Astrocyte (in vitro differentiated cells and primary cell): ENCODE measurements at places on chromosomes 1 and 21.

DNA sequence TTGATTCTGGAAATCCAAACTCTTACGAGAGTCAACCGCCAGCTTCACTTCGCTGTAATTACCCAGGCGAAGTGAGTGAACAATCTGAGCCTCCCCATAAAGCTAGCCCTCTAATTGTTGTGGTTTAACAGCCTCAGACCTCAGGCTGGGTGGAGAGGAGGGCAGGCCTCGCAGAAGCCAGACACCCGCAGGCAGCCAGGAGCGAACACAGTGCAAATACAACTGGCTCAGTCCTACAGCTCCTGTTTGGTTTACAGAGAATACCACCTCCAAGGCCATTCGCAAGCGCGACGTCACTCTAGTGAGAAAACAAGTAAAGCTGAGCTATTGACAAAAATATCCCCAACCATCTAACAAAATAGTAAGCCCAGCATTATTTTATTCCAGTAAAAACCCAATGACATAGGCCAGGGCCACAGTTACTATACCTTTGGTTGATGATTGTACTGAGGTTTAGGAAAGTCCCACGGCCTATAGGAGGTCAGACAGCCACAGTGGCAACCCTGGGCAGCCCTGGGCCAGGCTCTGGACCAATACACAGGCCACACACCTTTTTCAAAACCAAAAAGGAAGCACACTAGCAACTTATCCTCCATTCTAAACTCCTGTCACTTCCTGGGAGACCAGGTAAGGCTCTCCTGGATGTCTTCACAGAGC lies 163.3 kb downstream of the ETS2 start:
- DNase-seq: no peak

DNA sequence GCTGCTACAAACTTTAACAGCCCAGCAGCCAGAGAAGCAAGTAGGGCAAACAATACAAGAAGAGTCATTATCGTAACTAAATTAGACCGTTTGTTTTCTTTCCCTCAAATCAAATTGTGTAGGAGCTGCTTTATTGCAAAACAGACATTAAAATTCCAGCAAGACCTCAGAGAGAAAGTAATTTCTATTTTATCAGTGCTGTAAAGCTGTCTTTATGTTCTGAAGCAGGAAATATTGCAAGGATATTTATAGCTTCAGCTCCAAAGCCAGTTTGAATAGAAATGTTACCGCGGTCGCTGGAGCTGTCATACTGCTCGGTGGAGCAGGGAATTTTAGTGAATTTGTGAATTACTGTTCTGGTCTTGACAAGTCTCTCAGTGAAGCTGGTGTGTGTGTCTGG lies 503.8 kb upstream of the PLXNA2 start:
- no peak for DNase-seq

- DNase-seq: no peak
Measured at GRCh38 chr1:228182296-228183030, 16.9 kb downstream of the IBA57 start.

DNA sequence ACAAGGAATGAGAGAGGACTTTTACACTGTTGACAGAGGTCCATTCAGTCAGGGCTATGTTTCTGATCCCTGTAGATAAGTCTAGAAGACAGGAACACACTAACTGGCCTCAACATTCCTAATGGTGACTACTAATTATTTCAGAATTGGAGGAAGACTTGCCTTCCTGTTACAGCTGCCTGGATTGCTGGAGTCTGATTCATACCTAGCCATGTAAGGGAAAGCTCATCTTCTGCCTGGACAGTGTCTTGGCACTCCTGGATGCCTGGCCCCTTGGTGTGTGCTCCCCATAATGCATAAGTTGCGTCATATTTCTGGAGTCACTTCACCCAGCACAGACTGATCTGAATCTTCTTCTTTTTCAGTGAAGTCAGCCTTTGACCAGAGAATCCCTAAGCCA lies 326.0 kb upstream of the RUNX1 start:
- peak; percentile 85 for DNase-seq

DNA sequence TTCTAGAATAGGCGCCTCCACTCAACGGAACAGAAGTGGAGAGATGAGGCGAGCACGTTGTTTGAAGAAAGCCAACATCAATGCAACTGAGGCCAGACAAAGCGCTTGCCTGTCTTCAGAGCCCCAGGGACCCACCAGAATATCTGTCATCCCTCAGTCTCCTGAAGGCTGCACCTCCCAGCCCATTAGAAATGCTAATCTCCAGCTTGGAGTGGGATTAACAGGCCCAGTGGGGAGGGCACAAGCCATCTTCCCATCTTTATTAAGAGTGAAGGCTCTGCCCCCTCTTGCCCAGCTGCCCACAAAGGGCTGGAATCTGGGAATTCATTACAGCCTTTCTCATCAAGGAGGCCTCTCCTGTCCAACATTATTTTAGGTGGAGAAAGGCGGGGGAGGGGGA lies 16.8 kb upstream of the CNTN2 start:
- no peak for DNase-seq

DNA sequence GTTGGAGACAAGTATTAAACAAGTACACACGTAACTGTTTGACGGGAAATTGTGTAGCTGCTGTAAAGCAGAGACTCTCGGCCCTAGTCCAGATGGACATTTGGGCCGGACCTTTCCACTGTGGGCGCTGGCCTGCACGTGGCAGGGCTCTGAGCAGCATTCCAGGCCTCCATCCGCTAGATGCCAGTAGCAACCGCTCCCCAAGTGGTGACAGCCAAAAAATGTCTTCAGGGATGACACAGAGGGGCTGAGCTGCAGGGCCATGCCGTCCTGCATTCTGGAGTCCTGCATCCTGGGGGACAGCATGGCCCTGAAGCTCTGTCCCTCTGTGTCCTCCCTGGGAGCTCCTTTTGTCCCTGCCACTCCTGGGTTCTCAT lies 24.8 kb downstream of the A3GALT2 start:
- DNase-seq: no peak

DNA sequence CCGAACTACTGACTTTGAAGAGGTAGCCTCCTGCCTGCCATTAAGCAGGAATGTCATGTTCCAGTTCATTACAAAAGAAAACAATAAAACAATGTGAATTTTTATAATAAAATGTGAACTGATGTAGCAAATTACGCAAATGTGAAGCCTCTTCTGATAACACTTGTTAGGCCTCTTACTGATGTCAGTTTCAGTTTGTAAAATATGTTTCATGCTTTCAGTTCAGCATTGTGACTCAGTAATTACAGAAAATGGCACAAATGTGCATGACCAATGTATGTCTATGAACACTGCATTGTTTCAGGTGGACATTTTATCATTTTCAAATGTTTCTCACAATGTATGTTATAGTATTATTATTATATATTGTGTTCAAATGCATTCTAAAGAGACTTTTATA lies 159.8 kb upstream of the SGIP1 start:
- DNase-seq: no peak

DNA sequence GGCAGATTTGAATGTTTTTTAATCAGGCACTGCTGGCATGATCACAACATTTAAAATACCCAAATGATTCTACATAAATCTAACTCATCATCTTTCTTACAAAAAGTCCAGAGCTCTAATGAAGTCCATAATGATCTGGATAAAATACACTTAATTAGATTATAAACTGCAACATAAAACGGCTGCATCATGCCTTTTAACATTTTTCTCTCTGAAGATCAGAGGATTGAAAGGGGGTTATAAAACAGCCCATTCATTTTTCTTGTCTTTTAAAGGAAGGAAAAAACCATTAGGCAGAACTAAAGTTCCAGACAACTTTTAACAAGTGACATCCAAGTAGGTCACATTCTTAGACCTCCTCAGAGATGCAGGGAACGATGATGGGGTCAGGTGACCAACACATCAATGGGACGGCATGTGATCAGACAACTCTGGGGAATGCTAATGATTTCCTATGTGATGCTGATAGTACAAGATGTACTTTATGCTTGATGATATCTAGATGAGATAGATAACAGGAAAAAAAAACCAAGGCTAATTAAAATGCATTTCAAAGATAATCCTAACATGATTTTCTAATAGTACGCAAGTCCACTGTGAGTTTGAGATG lies 455.1 kb downstream of the SMYD3 start:
- DNase-seq: no peak

DNA sequence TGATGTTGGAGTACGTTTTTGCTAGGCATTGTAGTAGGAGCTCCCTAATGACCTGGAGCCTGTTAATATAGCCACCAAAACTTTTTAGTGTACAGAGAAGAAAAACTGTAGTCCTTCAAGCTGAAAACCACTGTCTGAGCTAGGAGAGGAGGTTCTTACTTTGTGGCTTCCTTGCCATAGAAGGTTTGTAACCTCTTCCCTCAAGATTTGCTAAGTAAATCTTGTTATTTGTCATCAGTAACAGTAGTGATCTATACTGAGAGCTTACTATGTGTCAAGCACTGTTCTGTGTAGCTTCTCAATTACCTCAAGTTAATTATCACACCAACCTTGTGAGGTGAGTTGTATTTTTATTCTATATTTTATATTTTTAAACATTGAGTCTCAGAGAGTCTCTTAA lies 21.2 kb upstream of the LRRC8C start:
- DNase-seq: no peak

- peak; percentile 21 for DNase-seq
Measured at GRCh38 chr1:92538048-92538412, 51.3 kb upstream of the GFI1 start.

DNA sequence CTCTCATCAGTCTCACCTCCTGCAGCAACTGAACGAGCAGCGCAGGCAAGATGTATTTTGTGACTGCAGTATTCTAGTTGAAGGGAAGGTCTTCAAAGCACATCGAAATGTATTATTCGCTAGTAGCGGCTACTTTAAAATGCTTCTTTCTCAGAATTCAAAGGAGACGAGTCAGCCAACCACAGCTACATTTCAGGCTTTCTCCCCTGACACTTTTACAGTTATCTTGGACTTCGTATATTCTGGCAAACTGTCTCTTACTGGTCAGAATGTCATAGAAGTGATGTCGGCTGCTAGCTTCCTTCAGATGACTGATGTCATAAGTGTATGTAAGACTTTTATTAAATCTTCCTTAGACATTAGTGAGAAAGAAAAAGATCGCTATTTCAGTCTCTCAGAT lies 53.7 kb downstream of the ZBTB8A start:
- DNase-seq: peak; percentile 14

DNA sequence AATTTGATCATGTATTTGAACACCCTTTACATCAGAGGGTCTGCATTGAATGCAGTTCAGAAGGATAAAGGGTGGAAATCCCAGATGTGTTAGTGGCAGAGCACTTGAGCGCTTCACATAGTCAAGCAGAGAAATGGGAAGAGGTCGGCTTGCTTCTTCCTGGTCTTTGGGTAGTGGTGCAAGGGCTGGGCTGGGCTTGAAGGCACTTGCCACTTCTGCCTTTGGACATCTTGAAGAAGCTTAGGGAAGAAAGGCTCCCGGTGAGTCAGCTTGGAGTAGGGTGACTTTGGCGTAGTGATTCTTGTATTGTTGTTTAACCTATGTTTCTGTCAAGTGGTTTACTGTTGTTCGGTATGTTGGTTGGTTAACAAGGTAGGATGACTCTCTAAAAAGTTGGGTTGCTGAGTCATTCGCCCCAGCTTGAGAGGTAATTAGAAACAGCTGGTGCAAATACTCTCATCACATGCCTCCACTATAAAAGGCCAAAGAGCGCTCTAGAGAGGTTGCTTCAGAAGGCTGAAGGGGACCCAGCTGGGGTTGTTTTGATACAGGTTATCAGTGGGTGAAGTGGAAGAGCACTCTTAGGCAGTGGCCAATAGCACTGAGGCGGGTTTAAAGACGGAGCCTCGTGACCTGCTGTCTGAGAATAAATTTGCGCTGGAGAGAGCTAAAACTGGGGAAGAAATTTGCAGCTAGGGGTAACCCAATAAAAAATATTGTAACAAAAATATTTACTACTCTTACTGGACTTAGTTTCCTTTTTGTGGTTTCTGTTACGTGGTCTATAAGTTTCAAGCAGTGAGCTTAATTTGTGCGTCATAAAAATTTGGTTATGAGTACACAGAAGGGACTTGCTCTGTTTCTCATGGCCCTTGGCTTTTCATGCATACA lies 1.4 kb downstream of the BACH1 start:
- DNase-seq: peak; percentile 98

GRCh38 chr1:16133007-16133961 lies 22.6 kb downstream of the EPHA2 start:
- DNase-seq: no peak

GRCh38 chr1:214573386-214574318 lies 22.2 kb upstream of the PTPN14 start:
- peak; percentile 73 for DNase-seq

DNA sequence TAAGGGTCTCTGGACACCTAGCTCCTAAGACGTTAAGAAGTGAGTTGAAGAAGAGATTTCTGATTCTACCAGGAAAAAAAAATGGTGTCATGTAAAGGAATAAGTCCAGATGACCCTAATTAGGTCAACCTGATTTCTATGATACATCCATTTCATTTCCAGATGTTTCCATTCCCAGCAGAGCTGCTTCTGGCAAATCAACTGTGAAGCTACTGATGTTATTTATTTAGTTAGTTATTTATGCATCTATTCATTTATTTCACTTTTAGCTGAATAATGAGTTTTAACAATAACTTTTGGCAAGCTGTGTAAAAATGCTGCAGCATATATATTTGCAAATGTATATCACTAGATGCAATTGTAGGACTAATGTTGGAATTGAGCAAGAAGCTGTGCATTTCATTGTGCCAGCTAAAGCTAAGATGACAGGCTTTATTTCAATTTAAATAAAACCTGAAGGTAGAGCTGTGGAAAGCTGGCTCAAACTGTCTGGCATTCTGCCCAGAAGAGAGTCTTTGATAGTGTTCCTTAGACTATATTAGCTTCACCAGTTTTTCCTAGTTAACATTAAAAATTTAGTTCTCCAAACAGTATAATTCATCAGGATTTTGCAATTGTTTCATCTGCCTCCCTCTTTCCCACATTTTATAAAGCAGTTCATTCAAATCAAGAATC lies 1164.4 kb upstream of the ADGRL4 start:
- DNase-seq: peak; percentile 3

DNA sequence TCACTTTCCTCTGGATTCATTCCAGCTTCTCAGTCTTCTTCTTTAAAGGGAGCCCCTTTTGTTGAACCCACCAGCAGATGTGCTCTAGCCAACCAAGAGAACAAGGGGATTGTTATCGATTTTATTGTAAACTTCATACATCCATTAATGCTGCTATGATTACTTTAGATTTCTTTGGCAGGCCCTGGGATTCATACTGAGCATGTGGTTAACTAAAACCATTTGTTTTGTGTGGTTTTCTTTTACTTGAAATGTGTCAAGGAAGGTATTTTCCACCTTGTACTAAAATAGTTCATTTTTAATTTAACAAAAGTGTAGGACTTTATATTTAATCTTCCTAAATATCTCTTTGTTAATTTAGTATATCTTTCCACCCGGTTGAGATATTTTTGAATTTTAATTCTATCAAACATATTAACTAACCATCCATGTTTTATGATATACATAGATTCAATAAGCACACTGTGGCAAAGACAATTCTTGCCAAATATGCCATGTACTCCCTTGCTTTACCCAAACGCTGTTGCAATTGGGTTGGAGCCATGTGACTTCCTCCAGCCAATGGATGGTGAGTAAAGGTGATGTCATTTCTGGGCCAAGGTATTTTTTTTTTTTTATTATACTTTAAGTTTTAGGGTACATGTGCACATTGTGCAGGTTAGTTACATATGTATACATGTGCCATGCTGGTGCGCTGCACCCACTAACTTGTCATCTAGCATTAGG lies 74.2 kb upstream of the LRRC8D start:
- no peak for DNase-seq
